Activated CD4-positive, alpha-beta memory T cell treated with anti-CD3 and anti-CD28 coated beads, Interleukin-2, amount 10 ng/mL, durations not matched to agents 7 days and 5 days (primary cell): ENCODE measurements at places on chromosomes 2 and 18. TPM values are rescaled to one million over a fixed set of nuclear protein-coding genes. Genes with fewer than 3 reads are reported as not detected.

DNA sequence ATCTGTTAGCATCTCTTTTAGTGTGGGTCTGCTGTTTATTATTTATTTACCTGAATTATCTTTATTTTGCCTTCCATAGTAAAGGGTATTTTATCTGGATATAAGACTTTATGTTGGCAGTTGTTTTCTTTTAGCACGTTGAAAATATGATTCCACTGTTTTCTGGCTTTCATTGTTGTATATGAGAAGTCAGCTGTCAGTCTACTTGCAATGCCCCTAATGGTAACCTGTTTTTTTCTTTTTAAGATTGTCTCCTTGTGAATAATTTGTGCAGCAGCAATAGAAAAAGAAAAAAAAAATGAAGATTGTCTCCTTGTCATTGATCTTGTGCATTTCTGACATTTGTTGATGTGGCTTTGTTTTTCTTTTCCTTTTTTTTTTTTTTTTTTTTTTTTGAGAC is 27.2 kb downstream of the SNED1 start:
- H3K27me3 ChIP-seq = peaks cover 14% of the 10 kb centered on the region
- peaks cover 9% of the 10 kb centered on the region for H3K36me3 ChIP-seq
- H3K4me1 ChIP-seq = no peaks in the 10 kb centered on the region

- H3K36me3 ChIP-seq = no peaks in the 10 kb centered on the region
- no peaks in the 10 kb centered on the region for H3K27me3 ChIP-seq
- H3K27ac ChIP-seq = no peak overlapping the region
- DNase-seq = no peak
- no peaks in the 10 kb centered on the region for H3K4me1 ChIP-seq
These were observed 125.6 kb upstream of the CDC42EP3 start for GRCh38 chr2:37797081-37797480.

GRCh38 chr2:232633413-232634205 is at the start of gene EFHD1:
Gene EFHD1, plus strand, starts transcription at chr2:232633604. Its CDS starts 101 bp downstream, at chr2:232633705.
- H3K36me3 ChIP-seq = no peaks in the 10 kb centered on the region
- no peak within 1 kb of the TSS for H3K27ac ChIP-seq
- peaks cover 40% of the 10 kb centered on the region for H3K27me3 ChIP-seq
- H3K4me1 ChIP-seq = peaks cover 7% of the 10 kb centered on the region
- peak within 1 kb of the TSS; percentile 39 for H3K4me3 ChIP-seq
- DNase-seq = peak; percentile 53

DNA sequence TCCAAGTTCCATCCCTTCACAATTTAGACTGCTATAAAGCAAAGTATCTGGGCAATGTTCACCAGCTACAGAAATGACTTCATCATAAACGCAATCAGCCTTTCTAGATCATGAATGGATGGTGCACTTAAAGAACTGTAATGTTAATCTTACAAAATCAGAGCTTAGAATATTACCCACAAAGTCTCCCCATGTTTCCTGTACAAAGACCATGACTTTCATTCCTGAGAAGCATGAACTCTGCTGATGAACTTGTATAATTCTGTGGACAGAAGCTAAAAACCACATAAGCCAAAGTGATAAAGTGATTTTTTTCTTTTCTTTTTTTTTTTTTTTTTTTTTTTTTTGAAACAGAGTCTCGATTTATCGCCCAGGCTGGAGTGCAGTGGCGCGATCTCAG is 53.3 kb downstream of the C1D start:
- H3K27me3 ChIP-seq = peaks cover 7% of the 10 kb centered on the region
- no peak overlapping the region for H3K27ac ChIP-seq
- H3K4me3 ChIP-seq = no peak overlapping the region
- no peaks in the 10 kb centered on the region for H3K36me3 ChIP-seq
- no peak for DNase-seq
- no peaks in the 10 kb centered on the region for H3K4me1 ChIP-seq

GRCh38 chr2:16103614-16104314 is 163.4 kb downstream of the MYCN start:
- no peaks in the 10 kb centered on the region for H3K27me3 ChIP-seq
- H3K27ac ChIP-seq = no peak overlapping the region
- no peaks in the 10 kb centered on the region for H3K4me1 ChIP-seq
- no peak overlapping the region for H3K4me3 ChIP-seq

DNA sequence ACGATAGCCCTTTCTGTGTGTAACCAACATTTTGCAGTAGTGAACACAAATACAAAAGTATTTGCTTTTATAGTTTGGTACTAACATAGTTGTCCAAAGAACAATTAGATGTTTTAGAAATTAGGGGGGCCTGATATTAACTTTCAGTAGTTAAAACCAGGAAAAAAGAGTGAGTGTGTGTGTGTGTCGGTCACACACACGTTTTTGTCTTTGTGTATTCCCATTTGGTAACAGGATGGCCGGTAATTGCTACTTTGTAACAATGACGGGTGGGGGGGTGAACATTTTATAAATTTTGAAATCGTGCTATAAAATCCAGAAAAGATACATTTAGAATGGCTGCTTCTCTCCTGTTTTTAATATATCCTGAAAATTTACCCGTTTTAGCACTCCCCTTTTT is 1.5 kb downstream of the PPIG start:
- peaks cover 38% of the 10 kb centered on the region for H3K4me1 ChIP-seq
- peak overlapping the region; percentile 100 for H3K27ac ChIP-seq
- H3K4me3 ChIP-seq = peak overlapping the region; percentile 99
- no peak for DNase-seq
- no peaks in the 10 kb centered on the region for H3K27me3 ChIP-seq

SPHKAP gene
- not detected for total RNA-seq
